ENCODE measurements at places on chromosomes 2 and 18.

- no peak for DNase-seq
Measured at GRCh38 chr2:75018162-75018561, 59.7 kb downstream of the POLE4 start.

DNA sequence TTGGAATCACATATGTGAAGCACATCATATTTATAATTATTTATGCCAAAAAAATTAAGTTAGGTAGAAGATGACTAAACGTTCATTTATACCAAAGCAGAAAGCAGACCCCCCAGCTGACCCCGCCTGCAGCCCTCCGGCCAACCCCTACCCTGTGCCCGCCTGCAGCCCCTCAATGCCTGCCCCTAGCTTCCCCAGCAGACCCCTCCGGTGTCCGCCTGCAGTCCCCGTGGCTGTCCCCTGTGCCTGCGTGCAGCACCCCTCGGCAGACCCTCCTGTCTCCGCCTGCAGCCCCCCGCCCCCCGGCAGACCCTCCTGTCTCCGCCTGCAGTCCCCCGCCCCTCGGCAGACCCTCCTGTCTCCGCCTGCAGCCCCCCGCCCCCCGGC, 136.2 kb downstream of the NFATC1 start:
- DNase-seq, result no peak

DNA sequence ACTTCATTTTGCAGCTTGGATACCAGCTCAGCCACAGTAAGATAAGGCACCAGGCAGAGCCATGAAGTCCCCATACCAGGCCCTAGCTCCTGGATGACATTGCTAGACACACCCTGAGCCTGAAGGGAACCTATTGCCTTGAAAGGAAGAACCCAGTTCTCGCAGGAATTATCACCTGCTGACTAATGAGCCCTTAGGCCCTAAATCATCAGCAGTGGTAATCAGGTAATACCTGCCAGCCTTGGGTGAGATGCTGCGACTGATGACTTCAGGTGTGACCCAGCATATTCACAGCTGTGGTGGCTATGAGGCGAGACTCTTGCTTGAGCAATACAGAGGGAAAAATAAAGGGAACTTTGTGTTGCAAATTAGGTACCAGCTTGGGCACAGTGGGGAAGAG, 24.9 kb downstream of the CLK1 start:
- DNase-seq, result no peak

GRCh38 chr2:42129947-42130346, 39.2 kb upstream of the EML4 start:
- no peak for DNase-seq

GRCh38 chr2:127164761-127165538, 55.1 kb downstream of the CYP27C1 start:
- no peak for DNase-seq

- no peak for DNase-seq
Measured at GRCh38 chr2:20608666-20609348, 42.1 kb downstream of the HS1BP3 start.

- no peak for DNase-seq
Measured at GRCh38 chr2:78564666-78565065, 460.8 kb upstream of the REG3G start.

GRCh38 chr2:13682540-13683272, 949.8 kb upstream of the LRATD1 start:
- DNase-seq, result no peak

- no peak for DNase-seq
Measured at GRCh38 chr2:46909771-46910419, 5.7 kb downstream of the MCFD2 start.

DNA sequence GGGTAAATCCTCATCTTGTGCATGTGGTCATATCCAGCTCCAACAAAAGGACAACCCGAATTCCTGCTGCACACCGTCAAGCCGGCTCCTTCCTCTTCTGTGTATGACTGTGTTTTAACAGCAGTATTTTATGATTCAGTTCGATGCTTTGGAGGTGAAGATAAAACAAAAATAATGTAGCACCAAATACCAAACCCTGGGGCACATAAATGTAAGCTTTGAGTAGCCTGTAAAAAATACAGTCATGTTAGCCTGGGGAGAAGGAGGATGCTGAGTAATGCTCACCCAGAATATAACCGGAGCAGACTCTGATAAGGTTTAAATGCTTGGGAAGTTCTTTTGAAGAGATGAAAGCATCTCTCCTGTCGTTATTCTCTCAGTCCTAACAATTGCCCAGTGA, 225.0 kb downstream of the SUCLG1 start:
- no peak for DNase-seq

- DNase-seq, result no peak
Measured at GRCh38 chr18:12882453-12883371, 1.3 kb downstream of the PTPN2 start.

DNA sequence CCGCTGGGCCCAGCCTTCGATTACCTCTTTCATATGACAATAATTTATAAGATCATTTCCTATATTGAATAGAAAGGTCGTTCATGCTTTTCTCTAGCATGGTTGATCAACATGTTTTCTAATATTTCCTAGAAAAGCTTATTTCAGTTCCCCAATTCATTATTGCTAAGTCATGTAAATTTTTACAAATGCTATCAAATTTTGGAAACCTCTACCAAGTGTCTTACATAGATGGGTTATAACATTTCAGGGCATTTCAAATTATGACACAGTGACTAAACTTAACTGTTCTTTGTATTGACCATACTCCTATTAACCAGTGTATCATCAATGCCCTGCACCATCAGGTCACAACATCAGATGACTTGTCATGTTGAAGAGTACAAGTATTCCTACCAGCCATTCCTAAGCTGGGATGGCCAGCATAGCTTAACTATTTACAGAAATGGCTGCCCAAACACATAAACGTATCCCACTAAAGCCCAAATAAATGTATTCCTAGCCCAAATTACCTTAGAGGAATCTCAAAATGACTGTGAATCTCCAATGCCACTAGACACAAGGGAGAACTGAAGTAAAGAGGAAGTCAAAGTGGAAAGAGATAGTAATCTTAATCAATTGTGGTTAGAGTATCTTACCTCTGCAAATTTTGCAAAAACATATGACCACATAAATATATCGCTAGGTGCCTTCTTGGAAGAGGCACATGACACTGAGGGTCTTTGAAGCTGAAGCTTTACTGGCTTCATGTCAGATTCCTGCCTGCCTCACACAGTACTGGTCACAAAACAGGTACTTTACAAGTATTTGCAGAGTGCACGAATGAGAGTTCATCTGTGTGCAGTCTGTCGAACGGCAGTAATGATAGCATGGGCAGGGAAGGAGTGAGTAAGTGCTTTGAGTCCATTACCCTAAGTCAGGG, 87.3 kb upstream of the TLK1 start:
- peak; percentile 24 for DNase-seq

- no peak for DNase-seq
Measured at GRCh38 chr2:207417301-207417718, 112.5 kb upstream of the CREB1 start.

DNA sequence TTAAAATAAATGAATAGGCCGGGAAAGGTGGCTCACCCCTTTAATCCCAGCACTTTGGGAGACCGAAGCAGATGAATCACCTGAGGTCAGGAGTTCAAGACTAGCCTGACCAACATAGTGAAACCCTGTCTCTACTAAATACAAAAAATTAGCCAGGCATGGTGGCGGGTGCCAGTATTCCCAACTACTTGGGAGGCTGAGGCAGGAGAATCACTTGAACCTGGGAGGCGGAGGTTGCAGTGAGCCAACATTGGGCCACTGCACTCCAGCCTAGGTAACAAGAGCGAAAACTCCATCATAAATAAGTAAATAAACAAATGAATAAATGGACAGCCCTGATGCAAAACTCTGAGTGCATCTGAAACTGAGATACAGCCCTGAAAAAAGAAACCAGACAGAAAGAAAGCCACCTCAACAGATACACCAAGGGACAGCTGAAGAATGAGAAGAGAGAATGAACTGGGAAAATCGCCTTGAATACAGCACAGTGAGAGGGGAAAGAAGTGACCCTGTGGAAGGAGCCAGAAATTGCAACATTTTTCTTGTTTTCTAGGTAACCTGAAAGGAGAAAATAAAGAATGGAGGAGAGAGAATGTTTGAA, 64.4 kb downstream of the TRABD2A start:
- DNase-seq, result no peak

DNA sequence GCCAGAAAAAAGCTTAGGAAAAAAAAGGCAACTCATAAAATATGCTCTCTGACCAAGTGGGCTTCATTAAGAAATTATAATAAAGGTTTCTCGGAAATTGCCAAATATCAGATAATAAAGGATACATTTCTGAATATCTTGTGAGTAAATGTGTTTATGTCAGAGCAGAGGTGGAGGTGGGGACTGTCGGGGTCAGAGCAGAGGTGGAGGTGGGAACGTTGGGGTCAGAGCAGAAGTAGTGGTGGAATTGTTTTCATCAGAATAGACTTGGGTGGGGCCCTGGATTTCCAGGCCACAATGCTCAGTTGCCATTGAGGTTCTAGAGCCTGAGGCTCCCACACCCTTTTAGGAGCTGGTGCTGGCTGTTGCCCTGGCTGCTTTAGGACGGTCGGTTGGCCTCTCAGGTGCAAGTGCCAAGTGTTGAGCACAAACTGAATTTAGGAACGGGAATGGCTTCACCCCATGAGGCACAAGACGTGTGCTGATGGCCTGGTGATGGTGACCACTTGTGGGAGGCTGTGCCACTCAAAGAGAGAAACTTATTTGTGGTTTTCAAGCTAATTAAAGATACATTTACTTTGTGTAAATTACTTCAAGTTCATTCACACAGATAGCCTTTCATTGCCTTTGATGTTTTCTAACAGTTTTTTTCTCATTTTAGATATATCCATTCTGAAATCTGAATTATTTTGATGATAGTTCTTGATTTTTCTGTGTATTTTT, 131.5 kb downstream of the ATP9B start:
- DNase-seq, result peak; percentile 10

GRCh38 chr2:54665436-54665856, 58.0 kb upstream of the EML6 start:
- no peak for DNase-seq

DNA sequence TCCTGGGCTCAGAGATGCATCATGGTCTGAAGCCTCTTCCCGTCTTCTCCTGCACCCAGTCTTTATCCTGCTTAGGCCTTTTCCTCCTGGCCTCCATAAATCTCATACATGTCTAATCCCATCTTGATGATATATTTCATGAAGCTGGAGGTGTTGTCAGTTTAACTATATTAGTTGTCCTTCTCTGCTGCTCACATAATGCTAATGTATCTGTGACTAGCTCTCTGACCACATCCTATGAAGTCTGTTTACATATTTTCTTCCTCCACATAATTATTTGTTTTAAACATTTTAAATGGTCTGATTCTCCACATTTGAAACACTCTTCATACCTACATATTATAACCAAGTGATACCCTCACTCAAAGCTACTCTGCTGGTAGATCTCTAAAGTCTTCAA, 315.2 kb upstream of the RND3 start:
- no peak for DNase-seq

GRCh38 chr18:30457156-30457555, 585.4 kb downstream of the DSC3 start:
- DNase-seq, result no peak

DNA sequence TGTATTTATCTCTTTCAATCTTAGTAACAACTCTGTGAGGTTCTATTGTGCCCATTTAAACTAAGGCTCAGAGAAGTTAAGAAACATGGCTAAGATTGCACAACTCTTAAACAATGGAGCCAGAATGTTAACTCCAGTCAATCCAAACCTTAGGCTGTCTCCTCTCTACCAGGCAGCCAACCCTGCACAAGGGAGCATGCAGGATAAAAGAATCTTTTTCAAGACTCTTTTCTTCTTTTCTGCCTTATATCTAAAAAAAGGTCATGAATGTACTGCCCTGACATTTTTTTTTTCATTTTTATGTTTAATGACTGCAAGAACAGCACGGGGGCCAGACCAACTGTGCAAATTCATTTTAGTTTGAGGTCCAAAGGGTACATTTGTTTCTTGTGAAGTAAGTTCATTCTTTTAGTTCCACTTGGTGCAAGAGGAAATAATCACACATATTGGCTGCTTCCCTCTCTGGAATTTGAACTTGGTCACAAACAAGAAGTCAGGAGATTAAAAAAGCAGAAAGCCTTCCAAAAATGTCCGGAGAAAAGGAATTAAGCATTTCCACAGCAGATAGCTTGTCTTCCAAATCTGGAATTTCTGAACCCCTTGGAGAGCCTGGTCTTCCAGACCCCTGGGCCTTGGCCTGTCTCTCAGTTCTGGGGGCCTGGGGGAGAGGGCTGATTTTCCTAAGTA, 96.0 kb upstream of the RIOK3 start:
- no peak for DNase-seq

DNA sequence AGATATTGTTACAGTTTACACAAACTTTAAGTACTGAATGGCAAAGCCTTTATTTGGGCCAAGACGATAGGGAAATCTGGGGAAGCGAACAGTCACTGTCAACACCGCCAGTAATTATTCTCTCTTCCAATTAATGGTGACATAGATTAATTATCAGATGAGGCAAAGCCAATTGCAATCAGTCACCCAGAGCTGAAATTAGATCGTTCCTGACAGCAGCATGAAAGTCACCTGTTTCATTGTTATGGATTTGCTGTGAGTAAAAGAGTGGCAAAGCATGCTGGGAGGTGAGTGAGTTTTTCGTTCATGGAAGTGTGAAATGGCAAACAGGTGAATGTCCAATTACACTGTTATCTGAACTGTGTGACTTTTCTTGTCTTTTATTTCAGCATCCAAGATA, 164.8 kb upstream of the KLHL14 start:
- no peak for DNase-seq

- DNase-seq, result no peak
Measured at GRCh38 chr2:23452853-23453420, 68.0 kb downstream of the KLHL29 start.

DNA sequence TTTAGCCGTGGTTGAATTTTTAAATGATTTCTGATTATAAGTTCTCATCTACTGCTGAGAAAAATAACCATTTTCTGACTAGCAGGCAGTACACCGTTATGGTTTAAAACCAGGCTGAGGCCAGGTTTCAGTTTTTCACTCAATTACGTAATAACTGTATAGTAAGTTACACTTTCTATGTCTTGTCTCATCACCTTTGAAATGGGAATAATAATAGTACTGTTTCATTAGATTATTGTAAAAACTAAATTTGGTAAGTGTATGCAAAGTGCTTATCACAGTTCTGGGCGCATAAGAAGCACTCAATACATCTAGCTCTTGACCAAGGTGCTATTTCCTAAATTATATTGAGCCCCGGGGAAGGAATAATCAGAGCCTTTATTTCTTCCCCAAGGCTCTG, 76.8 kb downstream of the LIMS1 start:
- no peak for DNase-seq

DNA sequence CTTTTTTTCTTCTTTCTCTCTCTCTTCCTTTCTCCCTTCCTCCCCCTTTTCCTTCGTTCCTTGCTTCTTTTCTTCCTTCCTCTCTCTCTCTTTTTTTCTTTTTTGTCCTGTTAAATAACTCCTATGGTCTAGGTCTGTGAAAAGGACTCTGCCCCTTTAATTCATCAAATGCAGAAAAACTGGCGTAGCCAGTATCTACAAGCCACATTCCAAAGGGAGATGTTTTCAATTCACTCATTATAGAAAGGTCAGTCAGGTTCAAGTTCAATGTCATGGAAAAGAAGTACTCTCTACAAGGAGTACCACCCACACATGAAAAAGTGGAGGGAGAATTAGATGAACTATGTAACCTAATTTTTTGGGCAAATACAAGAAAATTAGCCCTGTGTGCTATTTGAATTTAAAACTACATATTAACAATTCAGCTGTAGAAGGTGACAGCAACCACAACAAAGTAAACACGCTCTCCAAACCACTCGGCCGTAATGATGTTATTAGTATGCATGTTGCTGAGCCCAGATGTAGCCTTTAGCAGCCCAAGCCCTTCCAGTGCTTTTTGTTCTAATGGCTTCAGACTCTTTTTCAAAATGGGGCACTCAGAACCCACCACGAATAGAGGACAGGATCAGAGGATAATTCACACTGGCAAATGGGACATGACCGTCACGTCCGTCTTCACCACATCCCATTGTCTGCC, 735.4 kb upstream of the FANCL start:
- no peak for DNase-seq
